ENCODE measurements at places on chromosomes 16 and 17. TPM values are rescaled to one million over a fixed set of nuclear protein-coding genes. Genes with fewer than 3 reads are reported as not detected.

The KRT28 gene
- total RNA-seq = not detected

The TBC1D3C gene
- not detected for total RNA-seq

The CCL4L2 gene
- not detected for total RNA-seq

The SBK1 gene
- total RNA-seq = not detected

The CLDN7 gene
- 0.60 TPM for total RNA-seq

The DYNC1LI2 gene
- total RNA-seq = 205 TPM

The ATP2C2 gene
- total RNA-seq = not detected

The SPDYE4 gene
- total RNA-seq = not detected

The C16orf92 gene
- not detected for total RNA-seq

The CCDC40 gene
- 5.6 TPM for total RNA-seq

The TPSAB1 gene
- total RNA-seq = not detected

The IL17C gene
- total RNA-seq = not detected

The SMG1 gene
- total RNA-seq = 95.1 TPM

The RNF112 gene
- total RNA-seq = 2.1 TPM

The TAC4 gene
- total RNA-seq = not detected

The CD300H gene
- total RNA-seq = not detected

The TNFAIP1 gene
- total RNA-seq = 52.2 TPM

The BBS2 gene
- total RNA-seq = 63.5 TPM

The ZNF689 gene
- total RNA-seq = 3.6 TPM

The ACTG1 gene
- total RNA-seq = 8,170 TPM

The ITGB4 gene
- 0.30 TPM for total RNA-seq

The STH gene
- total RNA-seq = not detected

The KRT27 gene
- total RNA-seq = not detected

The ZG16 gene
- total RNA-seq = not detected

The BRIP1 gene
- 2.4 TPM for total RNA-seq

The MPV17L gene
- 0.23 TPM for total RNA-seq

The TP53TG3B gene
- not detected for total RNA-seq

The KRTAP3-1 gene
- not detected for total RNA-seq

The ITGA2B gene
- under 0.01 TPM for total RNA-seq

The ACE gene
- total RNA-seq = 1.1 TPM

The CACNG5 gene
- not detected for total RNA-seq

The RPH3AL gene
- 2.7 TPM for total RNA-seq

The PIMREG gene
- total RNA-seq = 13.7 TPM

The KLHDC4 gene
- 26.2 TPM for total RNA-seq

The CDH11 gene
- total RNA-seq = 803 TPM

The CHST5 gene
- 0.23 TPM for total RNA-seq

The TPSG1 gene
- not detected for total RNA-seq

The CENPX gene
- total RNA-seq = 17.7 TPM

The CLDN9 gene
- not detected for total RNA-seq

The SP2 gene
- total RNA-seq = 1.4 TPM
